ENCODE measurements at places on chromosomes 4 and X. TPM values are rescaled to one million over a fixed set of nuclear protein-coding genes. Genes with fewer than 3 reads are reported as not detected.

GRCh38 chrX:10972706-10973105 lies 138.4 kb upstream of the HCCS start:
- DNase-seq = peak; percentile 78

DNA sequence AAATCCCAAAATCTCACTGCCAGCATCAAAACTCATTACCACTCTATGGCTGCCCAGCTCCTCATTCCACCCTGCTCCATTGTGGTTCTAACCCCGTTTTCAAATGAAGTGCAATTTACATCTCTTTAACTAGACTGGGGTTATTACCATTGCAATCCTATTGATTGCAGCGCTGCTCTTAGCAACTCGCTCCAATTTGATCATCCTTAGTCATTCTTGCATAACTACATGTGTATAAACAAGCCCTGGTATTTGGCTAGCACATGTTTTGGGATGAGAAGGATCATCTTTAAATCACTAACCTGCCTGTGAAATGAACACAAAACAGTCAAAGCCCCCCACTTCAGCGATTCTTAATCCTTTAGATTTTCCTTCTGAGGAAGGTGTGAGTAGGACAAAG lies 340.1 kb upstream of the PPARGC1A start:
- DNase-seq = no peak

DNA sequence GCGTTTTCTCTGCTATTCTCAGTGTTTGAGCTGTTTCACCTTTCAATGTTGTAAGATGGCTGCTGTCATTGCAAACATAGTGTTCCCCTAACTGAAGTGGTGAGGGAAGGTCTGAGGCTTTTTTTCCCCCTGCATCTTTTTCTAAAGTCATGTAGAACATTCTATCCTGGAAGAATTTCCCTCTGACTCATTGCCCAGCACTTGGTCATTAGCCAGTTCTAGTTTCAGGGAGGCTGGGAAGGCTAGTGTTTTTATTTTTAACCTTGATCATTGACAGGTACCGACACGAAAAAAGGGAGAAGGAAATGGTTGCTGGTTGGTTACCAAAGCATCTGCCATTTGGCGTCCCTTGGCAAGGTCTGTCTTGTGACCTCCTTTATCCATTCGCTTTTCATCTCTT lies 6.6 kb downstream of the LANCL3 start:
- DNase-seq = no peak

DNA sequence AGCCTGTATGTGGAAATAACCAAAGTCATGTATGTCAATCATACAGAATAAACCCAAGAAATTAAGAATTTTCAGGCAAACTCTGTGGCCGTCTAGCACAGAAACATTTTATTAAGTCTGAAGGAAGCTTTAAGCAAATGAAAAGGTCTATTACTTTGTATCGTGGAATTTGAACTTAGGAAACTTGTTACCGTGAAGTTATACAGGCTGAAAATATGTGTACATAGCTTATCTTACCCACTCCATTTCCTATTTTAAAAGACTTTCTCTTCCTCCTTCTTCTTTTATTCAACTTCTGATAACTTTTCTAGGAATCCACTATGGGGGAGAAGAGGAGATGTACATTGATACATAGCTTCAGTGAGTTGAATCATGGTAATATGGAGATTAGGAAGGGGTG lies 108.3 kb downstream of the AGTR2 start:
- no peak for DNase-seq

- DNase-seq = no peak
Measured at GRCh38 chr4:121792966-121793365, 8.2 kb upstream of the EXOSC9 start.

The ARSJ gene
- polyA plus RNA-seq = 7.0 TPM

- DNase-seq = no peak
Measured at GRCh38 chr4:185700630-185701029, 111.4 kb downstream of the SORBS2 start.

DNA sequence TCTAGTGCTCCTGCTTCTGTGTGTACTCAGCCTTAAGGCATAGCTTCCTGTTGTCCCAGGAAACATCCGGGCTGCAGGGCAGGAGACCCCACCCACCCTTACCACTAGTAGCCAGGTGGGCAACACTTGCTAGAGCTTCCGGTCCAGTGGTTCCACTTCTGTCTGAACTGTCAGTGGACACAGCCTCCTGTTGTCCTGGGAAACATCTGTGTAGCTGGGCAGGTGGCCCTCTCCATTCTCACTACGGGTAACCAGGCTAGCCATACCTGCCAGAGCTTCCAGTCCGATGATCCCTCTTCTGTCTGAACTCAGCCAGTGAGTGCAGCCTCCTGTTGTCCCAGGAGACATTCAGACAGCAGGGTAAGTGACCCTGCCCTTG lies 372.2 kb downstream of the INPP4B start:
- DNase-seq = no peak

DNA sequence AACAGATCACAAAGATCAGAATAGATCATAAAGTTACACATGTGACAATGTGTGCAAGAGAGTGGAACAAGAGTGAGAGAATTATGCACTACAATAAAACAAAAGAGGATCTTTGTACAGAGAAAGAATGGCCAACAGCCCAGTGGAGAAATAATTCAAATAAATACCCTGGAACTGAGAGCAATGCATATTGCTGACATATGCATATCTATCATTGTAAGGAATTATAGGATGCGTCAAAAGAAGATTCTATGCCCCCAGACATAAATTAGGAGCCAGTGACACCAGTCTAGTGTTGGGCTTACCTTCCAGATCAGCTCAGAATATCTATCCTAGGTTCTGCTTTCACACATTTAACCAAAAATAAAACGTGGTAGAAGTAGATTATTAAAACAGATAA lies 320.1 kb upstream of the VCX start:
- DNase-seq = no peak

- DNase-seq = no peak
Measured at GRCh38 chr4:111812760-111813159, 332.5 kb upstream of the FAM241A start.

DNA sequence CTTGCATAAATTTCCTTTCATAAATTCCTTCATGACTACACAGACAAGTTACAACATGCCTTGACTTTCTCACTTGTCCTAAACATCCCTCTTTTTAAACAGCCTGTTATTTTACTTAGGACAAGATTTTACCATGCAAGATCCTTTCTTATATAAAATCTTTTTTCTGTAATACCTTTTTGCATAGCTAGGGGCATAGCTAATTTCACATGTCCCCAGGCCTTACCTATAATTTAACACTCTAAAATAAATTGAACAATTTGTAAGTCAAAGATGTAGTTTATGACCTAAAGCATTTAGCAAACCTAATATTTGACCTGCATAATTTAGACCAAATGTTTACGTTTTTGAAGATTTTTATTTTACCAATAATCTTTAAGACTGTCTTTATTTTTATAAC lies 396.3 kb upstream of the FSTL5 start:
- DNase-seq = no peak

DNA sequence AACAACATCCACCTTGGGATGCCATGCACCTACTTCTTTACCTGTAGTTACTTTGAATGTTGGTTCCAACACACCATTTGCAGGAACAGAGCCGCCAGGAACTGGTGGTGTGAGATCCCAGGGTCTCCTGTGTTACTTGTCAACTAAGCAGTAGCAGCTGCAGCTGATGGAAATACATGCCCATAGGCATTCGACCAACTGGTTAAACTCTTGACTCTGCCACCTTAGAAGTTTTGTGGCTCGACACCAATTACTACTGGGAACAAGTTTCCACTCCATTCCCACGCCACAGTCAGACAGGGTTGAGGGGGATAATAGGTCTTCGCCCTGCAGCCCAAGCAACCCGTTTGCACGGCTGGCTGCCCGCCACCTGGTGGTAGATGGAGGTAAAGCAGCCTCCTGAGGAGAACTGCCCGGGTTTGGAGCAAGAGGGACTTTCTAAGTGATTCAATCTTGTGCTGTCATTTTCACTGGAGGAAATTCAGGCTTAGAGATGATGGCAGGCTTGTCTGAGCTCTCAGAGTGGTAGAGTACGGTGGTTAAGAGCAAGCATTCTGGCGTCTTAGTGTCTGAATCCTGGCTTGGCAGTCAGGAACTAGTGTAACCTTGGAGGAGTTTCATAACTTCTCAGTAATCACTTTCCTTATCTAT lies 119.1 kb upstream of the TRIM2 start:
- peak; percentile 79 for DNase-seq

GRCh38 chr4:107902715-107903114 lies 28.6 kb upstream of the CYP2U1 start:
- no peak for DNase-seq

DNA sequence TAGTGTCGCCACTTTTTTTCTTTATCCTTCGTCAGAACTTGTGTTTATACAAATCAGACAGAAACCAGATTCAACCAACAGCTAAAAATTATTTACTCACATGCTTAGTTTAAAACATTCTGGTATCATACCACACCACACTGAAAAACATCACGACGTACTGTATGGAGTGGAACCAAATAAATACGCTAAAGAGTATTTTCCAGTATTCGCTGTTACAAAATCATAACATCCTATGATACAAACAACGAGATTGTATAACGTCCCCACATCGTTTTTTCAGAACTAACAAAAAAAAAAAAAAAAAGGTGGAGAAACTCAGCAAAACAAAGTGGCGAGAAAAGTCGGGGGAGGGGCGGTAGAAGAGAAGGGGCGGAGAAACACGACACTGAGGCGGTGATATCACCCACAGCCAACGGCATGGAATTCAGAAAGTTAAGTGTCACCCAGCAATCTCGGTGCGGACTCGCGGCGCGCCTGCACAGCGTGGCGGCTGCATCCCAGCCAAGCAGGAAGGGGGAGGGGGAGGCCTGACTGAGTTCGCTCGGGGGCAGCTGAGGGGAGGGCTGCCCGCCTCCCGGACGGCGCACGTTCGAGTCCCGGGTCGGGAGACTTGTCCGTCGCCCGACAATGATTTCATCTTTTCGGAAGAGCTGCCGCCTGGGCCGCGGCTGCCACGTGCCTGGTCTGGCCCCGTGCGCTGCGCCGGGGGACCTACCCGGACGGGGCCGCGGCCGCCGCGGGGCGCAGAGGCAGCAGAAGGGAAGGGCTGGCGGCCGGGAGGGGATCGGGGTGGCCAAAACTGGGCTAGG lies 920 bp downstream of the SETD7 start:
- DNase-seq = peak; percentile 94

DNA sequence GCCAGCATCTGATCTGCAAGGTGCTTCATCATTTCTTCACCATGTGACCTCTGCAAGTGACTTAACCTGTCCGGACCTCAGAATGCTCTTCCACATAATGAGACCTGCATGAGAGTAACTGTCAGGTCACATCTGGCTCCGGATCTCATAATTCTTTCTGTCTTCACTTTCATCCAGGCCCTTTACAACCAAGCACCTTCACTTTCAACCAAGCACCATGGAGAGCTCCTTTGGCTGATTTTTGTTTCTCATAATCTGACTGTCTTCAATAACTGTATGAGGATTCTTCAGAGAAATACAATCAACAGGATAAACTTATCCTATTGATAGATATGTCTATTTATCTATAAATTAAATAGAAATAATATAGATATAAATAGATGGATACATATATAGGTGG lies 148.1 kb downstream of the VCX3A start:
- DNase-seq = no peak

- DNase-seq = no peak
Measured at GRCh38 chr4:157151711-157152110, 68.8 kb upstream of the GRIA2 start.

The BBS7 gene
- 19.6 TPM for polyA plus RNA-seq

The FAM149A gene
- polyA plus RNA-seq = 7.8 TPM

GRCh38 chr4:155769090-155769489 lies 10.3 kb downstream of the GUCY1B1 start:
- DNase-seq = no peak

The CSAG3 gene
- polyA plus RNA-seq = not detected

DNA sequence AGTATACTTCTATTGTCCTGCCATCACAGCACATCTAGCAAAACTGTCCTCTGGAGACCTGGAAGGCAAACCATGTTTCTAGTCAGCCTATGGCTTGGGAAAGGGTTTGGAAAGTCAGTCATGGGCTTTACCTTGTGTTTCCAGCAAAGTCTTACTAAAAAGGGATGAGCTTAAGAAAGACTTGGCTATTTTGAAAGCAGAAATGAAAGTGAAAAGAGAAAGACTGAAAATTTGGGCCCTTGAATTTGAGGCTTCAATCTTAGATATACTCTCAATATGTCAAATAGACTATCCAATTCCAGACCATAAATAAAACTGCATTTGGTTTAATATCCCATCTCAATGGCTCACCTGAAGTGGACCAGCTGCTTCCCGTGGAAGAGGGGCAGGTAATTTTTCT lies 127.9 kb downstream of the ZNF330 start:
- no peak for DNase-seq

GRCh38 chrX:153456161-153456560 lies 10.3 kb upstream of the TREX2 start:
- DNase-seq = no peak

DNA sequence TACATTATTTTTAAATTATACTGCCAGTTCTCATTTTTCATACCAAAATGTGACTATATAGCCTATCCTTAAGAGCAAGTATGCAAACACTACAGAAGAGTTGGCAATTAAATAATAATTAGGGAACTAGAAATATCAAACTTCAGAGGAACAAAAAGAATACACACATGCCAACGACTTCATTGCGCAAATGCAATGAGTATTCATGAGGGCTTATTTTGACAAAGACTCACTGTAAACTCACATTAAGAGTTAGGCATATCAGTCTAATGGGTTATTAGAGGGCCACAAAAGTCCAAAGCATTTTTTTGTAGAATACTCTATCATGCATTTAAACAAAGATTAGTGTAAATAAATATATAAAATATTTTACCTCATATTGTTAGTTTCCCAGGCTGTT lies 31.6 kb downstream of the SLC10A7 start:
- no peak for DNase-seq

DNA sequence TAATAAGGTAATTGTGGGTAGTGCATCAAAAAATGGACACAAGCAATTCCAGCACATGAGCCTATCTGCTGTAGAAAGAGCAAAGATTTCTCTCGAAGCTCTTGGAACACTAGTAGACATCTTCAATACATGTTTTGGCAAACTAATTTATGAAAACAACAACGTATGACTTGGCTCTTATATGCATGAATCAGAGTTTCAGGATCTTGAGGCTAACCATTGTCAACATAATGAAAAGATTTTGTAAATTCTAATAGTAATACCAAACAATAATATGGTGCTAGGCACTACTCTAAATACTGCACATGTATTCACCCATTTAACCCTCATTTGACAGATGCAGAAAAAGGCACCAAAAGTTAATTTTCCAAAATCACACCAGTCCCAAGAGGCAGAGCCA lies 25.1 kb upstream of the ANKRD50 start:
- no peak for DNase-seq

DNA sequence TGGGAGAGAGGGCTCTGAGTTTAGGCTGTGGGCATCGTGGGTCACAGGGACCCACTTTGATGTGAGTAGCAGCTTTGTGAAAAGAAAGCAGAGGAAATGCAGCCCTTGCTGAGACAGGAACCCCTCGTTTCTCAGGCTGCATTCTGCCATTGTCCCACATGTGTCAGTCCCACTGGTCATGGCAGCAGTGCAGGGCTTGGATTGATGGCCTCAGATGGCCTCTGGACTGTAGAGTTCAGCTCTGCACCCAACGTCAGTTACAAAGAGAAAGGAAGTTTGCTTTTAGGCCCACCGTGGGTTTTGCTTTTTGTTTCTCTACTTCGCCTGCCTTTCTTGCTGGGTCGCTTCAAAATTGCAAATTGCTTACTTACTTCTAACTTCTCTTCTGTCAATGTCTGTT lies 248.3 kb upstream of the KLF3 start:
- no peak for DNase-seq
